ENCODE measurements at places on chromosomes 5 and 9.

DNA sequence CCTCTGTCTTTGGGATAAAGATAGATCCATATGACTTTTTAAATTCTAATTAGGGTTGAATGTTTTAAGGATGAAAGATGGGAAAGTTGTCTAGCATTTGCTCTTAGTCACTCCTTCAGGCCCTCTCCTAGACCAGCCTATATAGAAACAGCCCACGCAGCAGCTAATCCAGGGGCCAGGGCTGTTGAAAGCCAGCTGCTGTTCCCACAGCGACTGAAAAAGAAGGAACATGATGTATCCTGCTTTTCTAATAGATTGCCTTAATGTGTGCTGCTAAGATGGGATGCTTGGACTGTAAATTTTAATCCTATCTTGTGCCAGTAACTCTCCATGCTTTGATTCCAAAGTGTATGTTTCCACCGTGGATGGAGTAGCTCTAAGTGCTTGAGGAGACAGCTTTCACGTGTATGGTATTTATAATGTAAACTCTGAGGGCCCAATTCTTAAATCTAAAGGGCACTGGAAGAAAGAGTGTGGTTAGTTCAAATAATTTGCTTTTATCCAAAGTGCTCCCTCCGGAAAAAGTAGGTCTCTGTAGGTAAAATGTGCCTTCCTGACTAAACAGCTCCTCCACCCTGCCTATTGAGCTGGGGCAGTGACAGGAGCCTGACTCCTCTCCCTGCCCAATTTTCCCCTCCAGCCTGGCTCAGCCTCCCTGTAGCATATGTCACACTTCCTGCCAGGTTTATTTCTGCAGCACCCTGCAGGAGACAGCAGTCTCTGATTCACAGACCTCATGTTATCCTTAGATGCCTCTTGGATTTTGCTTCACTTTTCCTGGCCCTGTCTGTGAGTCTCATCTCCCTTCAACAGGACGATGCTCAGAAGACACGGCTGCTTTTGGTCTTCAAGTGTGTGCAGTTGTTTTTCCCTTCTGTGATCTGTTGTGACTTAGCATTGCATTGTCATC is 33.2 kb downstream of the SLC36A1 start:
- peak; percentile 84 for DNase-seq

- DNase-seq = no peak
Observed at GRCh38 chr9:100729336-100729895, 151.5 kb downstream of the CAVIN4 start.

- no peak for DNase-seq
Observed at GRCh38 chr5:68548959-68549676, 333.6 kb downstream of the PIK3R1 start.

- DNase-seq = peak; percentile 40
Observed at GRCh38 chr9:121298689-121299466, 30.9 kb downstream of the GSN start.

DNA sequence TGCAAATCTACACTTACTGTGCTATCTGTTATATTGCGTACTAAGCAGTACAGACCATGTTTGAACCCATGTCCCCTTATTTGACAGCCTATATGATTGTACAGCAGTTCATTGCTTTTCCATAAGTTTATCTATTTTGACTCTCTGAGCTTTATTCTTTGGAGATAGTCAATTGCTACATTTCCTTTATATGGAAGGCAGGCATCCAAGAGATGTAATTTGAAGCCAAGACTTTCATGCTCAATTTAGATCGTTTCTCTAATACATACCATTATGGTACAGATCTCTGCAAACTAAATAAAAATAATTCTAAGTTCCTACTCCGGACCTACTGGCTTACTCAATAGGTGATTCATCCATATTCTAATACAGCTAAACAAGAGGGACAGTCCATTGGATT is 424.8 kb downstream of the TMEM38B start:
- DNase-seq = no peak

DNA sequence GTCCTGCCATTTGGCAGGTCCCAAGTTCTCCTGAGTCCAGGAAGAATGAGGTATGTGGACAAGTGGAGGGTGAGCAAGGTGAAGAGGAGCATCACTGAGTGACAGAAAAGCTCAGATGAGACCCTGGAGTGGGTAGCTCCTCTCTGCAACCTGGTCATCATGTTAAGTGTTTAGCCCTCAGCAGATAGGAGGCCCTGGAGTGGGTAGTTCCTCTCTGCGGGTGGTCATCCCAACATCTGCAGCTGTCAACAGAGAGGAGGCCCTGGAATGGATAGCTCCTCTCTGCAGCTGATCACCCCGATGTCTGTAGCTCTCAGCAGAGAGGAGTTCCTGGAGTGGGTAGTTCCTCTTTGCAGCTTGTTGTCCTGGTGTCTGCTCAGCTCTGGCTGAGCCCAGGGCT is 48.4 kb downstream of the NDUFAF2 start:
- no peak for DNase-seq

DNA sequence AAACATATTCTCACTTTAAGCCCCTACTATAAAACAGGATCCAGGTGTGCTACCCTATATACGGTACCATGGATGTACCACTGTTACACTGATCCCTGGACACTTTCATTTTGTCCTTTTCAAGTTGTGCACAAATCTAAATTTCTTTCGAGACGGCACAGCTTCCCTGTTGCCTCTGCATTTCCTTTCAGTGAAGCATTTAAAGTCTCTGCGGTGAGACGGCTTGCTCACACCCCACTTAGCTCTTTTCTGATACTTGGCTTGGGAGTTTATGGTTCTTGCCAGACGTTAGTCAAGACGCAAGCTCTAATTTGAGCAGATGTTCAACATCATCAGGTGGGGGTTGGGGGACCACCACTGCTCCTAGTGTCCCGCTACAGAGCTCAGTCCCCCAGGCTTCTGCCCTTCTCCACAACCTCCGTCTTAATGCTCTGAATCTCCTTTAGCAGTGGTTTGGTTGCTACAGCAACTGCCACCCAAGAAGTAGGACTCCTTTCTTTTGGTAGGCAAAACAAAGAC is 15.8 kb downstream of the F2RL2 start:
- DNase-seq = no peak

- no peak for DNase-seq
Observed at GRCh38 chr5:176638437-176638836, 8.0 kb downstream of the EIF4E1B start.

GRCh38 chr5:77637170-77637997 is 1.1 kb downstream of the OTP start:
- DNase-seq = no peak

DNA sequence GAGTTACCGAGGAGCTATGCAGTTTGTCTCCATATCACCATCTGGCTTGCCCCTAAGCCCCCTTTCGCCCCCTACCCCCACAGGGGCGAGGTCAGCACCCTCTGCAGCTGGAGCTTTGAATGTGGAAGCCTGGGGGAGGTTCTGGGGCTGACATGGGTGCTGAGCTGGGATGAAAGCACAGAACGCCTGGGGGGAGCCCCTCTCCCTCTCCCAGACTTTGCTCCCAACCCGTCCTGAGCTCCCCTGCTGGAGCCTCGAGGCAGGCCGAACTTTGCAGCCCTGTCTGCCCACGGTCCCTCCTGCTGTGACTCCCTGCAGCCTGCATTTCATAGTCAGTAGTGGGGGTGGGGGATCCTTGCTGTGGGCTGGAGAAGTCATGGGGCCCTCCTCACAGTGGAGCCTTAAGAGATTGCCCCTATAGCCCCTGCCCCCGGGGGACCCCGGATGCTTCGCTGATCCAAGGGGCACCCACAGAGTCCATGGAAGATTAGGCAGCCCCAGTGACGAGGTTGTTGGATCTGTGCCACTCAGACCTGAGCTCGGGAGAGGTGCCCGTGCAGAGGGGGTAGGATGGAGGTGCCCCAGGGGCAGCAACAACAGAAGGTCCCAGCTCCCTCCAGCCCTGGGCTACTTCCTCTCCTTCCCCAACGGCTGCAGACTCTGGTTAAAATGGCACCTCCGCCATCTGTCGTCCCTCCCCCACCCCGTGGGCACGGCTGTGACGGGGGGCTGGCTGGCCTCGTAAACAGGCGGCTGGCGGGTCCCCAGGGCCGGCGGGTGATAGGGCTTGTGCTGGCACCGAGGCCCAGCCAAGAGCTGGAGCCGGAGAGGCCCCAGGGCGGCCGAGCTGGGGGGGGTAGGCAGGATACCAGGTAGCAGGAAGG is 162.0 kb downstream of the C9orf50 start:
- peak; percentile 68 for DNase-seq

- DNase-seq = peak; percentile 23
Observed at GRCh38 chr5:180618829-180619562, 27.7 kb upstream of the SCGB3A1 start.

DNA sequence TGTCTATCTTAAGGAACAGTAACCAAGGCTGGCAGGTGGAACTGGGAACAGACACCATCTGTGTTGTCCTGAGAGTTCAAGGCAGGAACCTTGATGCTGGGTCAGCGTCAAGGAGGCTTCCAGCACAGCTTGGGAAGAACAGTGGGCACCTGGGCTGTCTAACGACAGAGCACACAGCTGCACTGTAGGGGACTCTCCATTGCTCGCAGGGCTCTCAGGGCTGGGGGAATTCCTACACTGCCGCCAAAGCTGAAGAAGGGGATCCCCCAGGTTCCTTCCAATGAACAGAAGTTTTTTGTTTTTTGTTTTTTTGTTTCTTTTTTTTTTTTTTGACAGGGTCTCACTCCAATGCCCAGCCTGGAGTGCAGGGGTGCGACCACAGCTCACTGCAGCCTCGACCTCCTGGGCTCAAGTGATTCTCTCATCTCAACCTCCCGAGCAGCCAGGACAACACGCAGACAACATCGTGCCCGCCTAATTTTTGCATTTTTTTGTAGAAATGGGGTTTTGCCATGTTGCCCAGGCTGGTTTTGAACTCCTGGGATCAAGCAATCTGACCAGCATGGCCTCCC is 81.9 kb downstream of the PTPN3 start:
- no peak for DNase-seq

DNA sequence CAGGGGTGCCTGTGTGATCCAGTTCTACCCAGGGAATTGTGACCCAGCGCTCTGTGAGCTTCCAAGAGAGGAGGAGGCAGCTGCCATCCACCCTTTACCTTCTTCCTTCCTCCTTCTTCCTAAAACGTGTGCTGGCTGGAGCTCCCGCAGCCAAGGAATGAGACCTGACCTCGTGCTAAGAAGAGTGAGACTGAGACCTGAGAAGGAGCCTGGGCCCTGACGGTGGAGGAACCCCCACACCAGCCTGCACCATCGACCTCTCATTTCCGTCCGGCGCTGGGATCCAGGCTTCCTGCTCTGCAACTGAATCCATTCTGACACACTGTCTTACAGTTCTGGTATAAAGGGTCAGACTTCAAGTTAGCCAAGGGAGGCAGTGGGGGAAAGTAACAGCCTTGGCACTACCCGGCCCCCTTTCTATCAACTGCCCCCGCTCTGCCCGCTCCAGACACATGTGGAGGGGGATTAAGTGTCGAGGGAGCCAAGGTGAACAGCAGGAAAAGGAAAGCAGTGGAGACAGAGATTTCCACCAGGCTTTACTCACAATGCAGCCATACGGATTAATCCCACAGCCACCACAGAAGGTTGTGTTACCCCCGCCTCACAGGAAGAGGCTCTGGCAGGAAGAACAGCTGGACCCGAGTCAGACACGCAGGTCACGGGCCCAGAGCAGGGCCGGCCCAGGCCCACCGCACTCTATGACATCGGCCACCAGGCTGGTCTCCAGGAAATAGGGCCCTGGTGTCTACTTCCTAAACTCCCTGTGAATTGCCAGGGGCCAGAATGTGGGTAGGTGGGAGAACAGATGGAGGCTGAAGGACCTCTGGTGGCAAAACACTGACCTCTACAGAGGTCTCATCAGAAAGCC is 15.8 kb downstream of the MGAT1 start:
- DNase-seq = peak; percentile 28

- DNase-seq = no peak
Observed at GRCh38 chr5:106454651-106455415, 1215.9 kb downstream of the EFNA5 start.

DNA sequence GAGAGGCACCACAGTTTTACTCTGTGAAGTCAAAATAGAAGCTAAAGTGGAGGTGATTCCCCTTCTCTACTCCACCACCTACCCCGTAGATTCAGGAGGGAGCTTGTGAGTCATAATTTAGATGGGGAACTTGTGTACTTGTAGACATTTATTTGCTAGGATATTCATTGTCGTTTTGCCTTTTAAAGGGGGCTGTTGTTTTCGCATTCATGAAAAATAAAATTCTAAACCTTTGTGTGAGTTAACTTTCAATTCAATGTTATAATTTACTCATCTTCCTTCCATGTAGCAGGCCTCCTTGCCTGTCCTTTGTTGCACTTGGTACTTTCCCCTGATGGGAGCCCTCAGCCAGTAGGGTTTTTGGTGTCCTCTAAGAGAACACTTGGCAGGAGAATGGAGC is 22.0 kb downstream of the SECISBP2 start:
- no peak for DNase-seq

- DNase-seq = peak; percentile 29
Observed at GRCh38 chr5:142087920-142088679, 20.5 kb upstream of the NDFIP1 start.
